Activated CD8-positive, alpha-beta T cell treated with anti-CD3 and anti-CD28 coated beads, Interleukin-2, amount 10 ng/mL, durations not matched to agents 7 days and 5 days (primary cell): ENCODE measurements at places on chromosomes 5 and 9.

GRCh38 chr9:101359679-101360078, 25.1 kb downstream of the BAAT start:
- no peak overlapping the region for H3K27ac ChIP-seq
- H3K27me3 ChIP-seq, result peaks cover 2% of the 10 kb centered on the region
- H3K4me1 ChIP-seq, result no peaks in the 10 kb centered on the region
- no peaks in the 10 kb centered on the region for H3K36me3 ChIP-seq
- no peak overlapping the region for H3K4me3 ChIP-seq
- DNase-seq, result no peak

- no peak for DNase-seq
- no peaks in the 10 kb centered on the region for H3K36me3 ChIP-seq
- H3K4me3 ChIP-seq, result no peak overlapping the region
- H3K27me3 ChIP-seq, result no peaks in the 10 kb centered on the region
Measured at GRCh38 chr9:134491196-134491835, 150.3 kb upstream of the COL5A1 start.

DNA sequence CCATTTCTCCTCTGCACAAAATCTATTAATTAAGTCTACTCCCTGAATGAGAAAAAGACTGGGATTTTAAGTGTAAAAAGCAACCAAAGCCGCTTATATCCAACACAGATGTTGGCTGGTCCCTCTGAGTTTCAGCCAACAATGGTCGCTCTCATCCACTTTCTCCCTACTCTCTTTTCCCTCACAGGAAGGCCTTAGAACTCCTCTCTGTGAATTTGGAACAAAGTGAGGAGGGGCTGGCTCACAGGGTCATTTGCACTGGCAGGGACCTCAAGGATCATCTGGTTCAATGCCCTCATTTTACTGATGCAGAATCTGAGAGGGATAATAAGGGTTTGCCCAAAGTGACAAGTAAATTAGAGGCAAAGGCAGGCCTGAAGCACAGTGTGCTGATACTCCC, 64.0 kb downstream of the DPYSL3 start:
- H3K36me3 ChIP-seq, result no peaks in the 10 kb centered on the region
- H3K4me3 ChIP-seq, result no peak overlapping the region
- H3K27me3 ChIP-seq, result peaks cover 9% of the 10 kb centered on the region
- no peak overlapping the region for H3K27ac ChIP-seq
- no peak for DNase-seq

GRCh38 chr9:127153501-127153900, 31.1 kb upstream of the ANGPTL2 start:
- H3K4me1 ChIP-seq, result peaks cover 6% of the 10 kb centered on the region
- no peak overlapping the region for H3K4me3 ChIP-seq
- no peaks in the 10 kb centered on the region for H3K36me3 ChIP-seq
- H3K27me3 ChIP-seq, result peaks cover 13% of the 10 kb centered on the region
- no peak overlapping the region for H3K27ac ChIP-seq
- no peak for DNase-seq

DNA sequence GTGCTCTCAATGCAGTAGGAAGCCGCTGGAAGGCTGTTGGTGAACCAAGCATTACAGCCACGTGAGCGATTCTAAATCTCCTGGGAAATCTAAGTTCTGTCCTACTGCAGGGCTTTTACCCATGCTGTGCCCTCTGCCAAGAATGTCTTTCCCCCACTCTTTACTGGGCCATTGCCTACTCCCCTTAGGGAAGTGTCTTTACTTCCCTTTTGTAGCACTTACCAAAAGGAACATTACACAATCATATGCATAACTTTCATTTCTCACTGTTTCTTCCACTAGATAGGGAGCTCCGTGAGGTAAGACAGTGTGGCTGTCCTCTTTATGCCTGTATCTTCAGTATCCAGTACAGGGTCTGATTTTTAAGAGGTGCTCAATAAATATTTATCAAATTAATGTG, 241.7 kb upstream of the NR4A3 start:
- no peak overlapping the region for H3K27ac ChIP-seq
- H3K27me3 ChIP-seq, result peaks cover 3% of the 10 kb centered on the region
- no peak overlapping the region for H3K4me3 ChIP-seq

- no peak overlapping the region for H3K27ac ChIP-seq
- no peak overlapping the region for H3K4me3 ChIP-seq
- H3K27me3 ChIP-seq, result no peaks in the 10 kb centered on the region
- H3K36me3 ChIP-seq, result no peaks in the 10 kb centered on the region
- no peak for DNase-seq
Measured at GRCh38 chr9:79989079-79989478, 417.3 kb downstream of the TLE4 start.

DNA sequence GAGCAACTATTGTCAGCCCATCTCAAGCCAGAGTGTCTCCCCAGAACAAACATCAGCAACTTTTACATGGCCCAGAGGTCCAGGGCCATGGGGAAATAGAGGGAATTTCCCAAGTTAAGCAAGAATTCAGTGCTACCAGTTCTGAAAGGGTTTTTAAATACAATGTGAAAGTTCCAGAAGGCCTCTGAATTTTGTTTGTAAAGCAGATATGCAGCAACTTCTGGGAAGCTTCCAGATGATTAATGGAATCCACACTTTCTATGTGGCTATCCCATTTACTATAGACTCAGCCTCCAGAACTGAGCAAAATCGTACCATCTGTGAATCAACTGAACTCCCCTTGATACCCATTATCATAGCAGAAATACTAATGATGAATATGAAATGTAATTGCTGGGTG, 93.8 kb downstream of the FEM1C start:
- DNase-seq, result no peak
- no peak overlapping the region for H3K27ac ChIP-seq
- H3K36me3 ChIP-seq, result no peaks in the 10 kb centered on the region
- no peaks in the 10 kb centered on the region for H3K4me1 ChIP-seq
- H3K27me3 ChIP-seq, result no peaks in the 10 kb centered on the region

- no peak for DNase-seq
- no peaks in the 10 kb centered on the region for H3K4me1 ChIP-seq
- H3K36me3 ChIP-seq, result no peaks in the 10 kb centered on the region
- no peaks in the 10 kb centered on the region for H3K27me3 ChIP-seq
Measured at GRCh38 chr9:70924380-70924779, 197.0 kb downstream of the TRPM3 start.

- H3K27me3 ChIP-seq, result peaks cover 11% of the 10 kb centered on the region
- H3K27ac ChIP-seq, result no peak overlapping the region
- no peaks in the 10 kb centered on the region for H3K36me3 ChIP-seq
- H3K4me3 ChIP-seq, result no peak overlapping the region
Measured at GRCh38 chr9:7392148-7392547, 407.4 kb downstream of the DMAC1 start.

- no peaks in the 10 kb centered on the region for H3K27me3 ChIP-seq
- no peak overlapping the region for H3K27ac ChIP-seq
- H3K36me3 ChIP-seq, result peaks cover 2% of the 10 kb centered on the region
- DNase-seq, result no peak
- no peak overlapping the region for H3K4me3 ChIP-seq
Measured at GRCh38 chr5:107893642-107894041, 222.9 kb upstream of the EFNA5 start.

GRCh38 chr5:175526691-175527090, 48.3 kb downstream of the SFXN1 start:
- peaks cover 70% of the 10 kb centered on the region for H3K36me3 ChIP-seq
- no peak overlapping the region for H3K27ac ChIP-seq

GRCh38 chr5:1824903-1825841, 24.0 kb downstream of the NDUFS6 start:
- DNase-seq, result no peak
- H3K27me3 ChIP-seq, result no peaks in the 10 kb centered on the region
